HCT116 (cell line): ENCODE measurements at places on chromosomes 6 and 20.

DNA sequence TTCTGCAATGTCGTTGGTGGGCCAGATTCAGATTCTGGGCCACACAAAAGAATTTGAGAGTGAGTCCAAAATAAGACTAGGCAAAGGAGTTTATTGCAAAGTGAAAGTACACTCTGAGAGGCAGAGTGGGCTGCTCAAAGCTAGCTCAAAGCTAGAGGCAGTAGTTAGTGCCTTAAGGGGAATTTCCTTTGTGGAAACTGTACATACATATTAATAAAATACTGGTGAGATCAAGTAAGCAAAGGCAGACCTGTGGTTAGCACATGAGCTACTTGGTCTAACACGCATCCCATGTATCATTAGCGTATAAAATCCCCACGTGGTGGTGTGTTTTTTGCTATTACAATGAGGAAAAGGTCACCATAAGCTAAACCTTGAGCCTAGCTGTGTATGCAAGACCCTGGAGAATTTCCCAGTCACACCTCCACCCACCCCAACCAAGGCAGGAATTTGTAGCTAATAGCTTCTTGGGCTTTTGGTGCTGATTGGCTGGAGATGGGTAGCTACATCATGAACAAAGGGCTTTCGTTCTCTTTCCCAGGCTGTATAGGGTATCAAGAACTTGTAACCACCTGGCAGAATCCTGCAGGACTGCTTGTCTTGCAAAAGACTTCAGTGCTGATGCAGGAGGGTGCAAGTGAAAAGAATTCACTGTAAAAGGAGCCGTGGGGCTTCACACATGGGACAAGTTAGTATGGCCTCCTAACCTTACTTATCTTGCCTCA lies 14.7 kb upstream of the TRIM26 start:
- DNase-seq = no peak

DNA sequence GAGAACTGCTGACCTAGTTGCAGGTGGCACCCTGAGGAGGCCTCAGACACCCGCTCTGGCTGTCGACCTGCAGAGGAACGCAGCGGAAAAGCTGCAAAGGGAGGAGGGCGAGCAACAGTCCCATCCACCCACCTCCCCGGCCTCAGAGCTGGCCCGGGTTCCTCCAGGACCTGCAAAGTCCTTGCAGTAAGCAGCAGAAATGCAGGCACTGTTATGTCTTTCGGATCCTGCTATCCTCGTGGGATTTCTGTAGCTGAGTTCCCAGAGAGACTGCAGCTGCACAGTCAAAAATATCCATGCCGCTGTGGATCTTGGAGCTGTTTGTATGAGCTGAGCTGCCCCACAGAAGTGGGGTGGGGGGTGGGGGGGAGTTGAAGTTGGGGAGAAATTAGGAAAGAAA lies 251.3 kb downstream of the ANKRD60 start:
- DNase-seq = no peak

DNA sequence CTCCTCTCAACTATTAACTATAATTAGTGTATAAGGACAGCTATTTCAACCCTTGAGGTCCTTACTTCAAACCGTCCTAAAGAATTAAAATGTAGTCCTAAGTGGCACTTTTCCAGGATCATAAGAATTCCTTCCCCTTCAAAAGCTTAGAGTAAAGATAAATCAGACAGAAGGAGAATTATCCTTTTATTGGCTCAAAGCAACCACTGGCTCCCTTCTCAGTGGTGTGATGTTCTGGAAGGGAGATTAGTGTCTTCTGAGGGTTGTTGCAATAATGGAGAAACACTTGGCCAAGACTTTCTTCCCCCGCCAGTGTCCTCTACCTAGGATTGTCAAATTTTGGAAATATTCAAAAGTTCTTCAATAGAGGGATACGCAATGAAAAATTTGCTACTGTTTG lies 89.1 kb upstream of the PLEKHG1 start:
- DNase-seq = no peak

DNA sequence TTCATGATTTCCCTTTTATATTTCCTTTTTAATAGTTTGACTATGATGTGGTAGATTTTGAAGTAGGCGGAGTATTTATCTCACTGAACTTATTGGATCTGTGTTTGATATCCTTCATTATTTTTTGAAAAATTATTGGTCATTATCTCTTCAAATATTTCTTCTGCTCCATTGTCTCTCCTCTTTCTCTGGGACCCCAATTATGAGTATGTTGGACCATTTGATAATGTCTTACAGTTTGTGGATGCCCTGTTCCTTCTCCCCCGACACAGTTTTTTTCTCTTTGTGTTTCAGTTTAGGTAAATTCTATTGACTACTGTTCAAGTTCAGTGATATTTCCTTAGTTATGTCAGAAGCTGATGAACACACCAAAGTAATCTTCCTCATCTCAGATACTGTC lies 49.4 kb upstream of the COL10A1 start:
- DNase-seq = no peak

DNA sequence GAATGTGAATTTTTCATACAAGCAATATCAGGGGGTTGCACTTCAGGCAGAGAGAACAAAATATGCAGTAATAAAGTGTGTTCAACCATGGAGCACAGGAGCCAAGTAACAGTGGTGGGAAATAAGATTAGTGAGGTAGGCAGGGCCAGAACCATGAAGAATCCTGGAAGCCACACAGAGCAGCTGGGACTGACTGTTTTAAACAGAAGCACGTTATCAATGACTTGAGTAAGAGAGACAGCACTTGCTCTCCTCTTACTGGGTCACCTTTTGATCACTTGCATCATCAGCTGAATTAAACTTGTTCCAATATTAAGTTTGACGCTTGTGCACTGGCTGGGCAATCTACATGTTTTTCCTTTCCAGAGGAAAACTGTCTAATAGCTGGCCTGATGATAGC lies 238.5 kb downstream of the TBX18 start:
- DNase-seq = no peak

DNA sequence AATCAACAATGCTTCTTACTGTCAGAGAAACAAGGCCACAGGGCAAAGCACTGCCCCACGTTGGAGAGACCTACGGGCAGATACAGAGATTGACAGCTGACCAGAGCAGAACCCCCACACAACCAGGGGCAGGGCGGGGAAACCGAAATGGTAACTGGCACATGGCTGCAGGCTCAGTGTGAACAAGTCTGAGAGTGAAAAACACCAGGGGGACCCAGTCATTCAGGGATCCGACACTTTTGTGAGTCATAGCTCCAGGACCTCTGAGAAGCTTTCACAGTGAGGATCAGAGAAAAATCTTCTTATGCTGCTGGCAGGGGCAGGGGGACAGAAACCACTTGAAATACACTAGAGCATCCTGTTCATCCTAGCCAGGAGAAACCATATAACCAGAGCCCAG lies 254.2 kb downstream of the C6orf118 start:
- no peak for DNase-seq

DNA sequence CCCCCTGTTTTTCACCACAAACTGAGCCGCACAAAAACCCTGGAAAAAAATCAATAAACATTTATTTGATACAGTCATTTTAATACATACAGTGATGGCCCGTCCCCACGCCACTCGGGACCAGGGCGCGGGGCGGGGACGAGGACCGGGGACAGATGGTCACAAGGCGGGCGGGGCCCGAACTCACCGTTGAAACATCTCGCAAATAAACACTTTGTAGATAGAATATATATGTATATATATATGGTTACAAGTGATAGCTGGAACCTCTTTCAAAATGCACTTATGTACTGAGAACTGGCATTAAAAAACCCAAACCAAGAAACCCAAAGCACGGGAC lies 418 bp upstream of the UCKL1 start:
- no peak for DNase-seq

DNA sequence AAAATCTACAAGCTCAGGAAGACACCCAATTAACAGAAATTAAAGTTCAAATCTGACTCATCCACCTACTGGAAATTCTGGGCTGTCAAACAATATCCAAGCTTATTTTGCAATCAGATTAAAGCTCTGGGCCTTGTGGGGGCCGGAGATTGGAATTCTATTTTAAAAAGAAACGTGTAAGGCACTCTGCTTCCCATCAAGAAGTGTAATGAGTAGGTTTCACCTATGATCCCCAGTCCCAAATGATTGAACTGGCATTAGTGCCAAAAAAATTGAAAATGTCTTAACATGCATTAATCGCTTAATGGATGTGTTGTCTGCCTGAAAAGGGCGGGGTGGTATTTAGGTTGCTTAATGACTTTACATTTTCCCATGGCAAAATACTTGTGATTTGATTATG lies 542.4 kb upstream of the BTBD3 start:
- no peak for DNase-seq

DNA sequence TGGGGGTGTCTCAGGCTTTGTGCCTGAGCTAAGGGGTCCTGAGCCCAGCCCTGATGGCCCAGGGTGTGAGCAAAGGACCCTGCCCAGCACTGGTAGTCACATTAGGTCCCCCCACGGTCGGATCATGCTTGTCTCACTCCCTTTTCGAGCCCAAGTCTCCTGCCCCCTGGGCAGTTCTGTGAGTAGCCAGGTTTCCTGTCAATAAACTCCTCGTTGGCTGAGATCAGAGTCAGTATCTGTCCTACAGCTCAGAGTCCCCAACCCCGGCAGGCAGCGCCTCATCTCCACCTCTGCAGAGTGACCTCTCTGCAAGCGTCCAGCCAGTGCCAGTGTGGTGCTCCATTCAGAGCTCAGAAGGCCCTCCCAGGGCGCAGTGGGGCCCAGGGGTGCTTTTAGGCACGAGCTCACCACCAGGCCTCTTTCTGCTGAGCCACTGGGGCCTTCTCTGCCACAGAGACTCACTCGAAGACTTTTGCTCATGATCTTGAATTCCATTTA lies 93.7 kb upstream of the PMEPA1 start:
- no peak for DNase-seq

DNA sequence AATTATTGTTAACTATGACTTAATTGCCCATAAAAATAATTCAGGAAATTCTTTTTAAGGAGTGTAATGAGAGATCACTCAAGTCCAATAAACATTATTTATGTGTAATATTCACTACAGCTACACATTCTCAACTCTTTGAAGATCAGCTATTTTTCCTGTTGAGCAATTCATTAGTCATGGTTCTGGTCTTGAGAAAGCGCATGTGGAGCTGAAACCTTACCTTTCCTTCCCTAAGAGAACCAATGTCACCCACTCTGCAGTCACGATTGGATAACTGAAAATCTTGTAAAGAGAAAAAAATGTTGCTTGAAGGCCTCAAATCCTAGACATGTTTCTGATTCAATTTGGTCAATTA lies 736.9 kb upstream of the MARCKS start:
- peak; percentile 86 for DNase-seq

DNA sequence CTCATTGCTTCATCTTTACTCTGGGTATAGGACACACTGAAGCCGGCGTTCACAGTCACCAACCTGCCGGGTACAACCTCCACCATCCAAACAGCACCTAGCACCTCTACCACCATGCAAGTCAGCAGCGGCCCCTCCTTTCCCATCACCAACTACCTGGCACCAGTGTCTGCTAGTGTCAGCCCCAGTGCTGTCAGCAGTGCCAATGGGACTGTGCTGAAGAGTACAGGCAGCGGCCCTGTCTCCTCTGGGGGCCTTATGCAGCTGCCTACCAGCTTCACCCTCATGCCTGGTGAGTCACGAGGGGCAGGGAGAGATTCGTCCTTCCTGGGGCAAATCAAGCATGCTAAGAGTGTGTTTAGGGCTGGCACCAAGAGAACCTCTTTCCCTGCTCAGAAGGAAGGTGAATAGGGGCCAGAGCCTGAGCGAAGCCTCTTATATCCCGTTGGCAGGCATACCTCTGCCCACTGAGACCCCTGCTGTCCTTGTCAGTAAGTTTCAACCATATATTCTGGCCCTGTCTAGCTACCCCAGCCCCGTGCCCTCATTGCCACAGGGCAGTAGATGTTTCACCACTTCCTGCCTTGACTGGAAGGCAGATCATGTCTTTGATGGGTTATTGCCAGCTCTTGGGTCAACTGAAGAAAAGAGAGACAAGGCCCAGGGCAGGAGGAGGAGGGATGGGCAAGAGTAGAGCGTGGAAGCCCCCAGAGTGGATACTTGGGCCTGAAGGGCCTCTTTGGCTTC lies 4.8 kb downstream of the SRF start:
- no peak for DNase-seq

DNA sequence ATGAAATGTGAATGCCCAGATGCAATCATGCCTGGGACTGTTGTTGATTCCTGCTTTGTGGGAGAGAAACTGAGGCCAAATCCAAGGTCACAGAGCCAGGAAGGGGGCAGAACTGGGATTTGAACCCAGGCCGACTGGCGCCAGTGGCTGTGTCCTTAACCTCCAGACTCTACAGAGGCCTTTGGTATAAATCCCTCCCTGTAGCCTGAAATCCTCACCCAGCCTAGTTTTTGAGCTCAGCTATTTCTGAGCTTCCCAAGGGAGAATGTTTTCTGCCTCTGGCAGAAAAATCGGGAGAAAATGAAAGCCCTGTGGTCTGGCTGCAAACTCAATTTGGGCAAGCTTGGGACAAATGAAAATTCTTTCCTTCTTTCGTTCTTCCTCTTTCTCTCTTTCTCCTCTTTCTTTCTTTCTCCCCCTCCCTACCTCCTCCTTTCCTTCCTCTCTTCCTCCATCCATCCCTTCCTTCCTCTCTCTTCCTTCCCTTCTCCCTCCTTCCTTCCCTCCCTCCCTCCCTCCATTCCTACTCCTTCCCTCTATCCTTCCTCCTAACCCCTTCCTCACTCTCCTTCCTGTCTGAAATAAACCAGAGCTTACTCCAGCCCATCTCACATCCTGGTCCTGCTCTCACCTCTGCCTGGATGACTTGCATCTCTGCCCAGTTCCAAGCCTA lies 34.9 kb downstream of the SNAI1 start:
- no peak for DNase-seq

- no peak for DNase-seq
These were observed 2.9 kb downstream of the FNDC1 start for GRCh38 chr6:159172091-159172491.

- no peak for DNase-seq
These were observed 107.2 kb upstream of the SIRPA start for GRCh38 chr20:1788044-1788443.

GRCh38 chr6:75842732-75843131 lies 93.7 kb downstream of the MYO6 start:
- DNase-seq = no peak

DNA sequence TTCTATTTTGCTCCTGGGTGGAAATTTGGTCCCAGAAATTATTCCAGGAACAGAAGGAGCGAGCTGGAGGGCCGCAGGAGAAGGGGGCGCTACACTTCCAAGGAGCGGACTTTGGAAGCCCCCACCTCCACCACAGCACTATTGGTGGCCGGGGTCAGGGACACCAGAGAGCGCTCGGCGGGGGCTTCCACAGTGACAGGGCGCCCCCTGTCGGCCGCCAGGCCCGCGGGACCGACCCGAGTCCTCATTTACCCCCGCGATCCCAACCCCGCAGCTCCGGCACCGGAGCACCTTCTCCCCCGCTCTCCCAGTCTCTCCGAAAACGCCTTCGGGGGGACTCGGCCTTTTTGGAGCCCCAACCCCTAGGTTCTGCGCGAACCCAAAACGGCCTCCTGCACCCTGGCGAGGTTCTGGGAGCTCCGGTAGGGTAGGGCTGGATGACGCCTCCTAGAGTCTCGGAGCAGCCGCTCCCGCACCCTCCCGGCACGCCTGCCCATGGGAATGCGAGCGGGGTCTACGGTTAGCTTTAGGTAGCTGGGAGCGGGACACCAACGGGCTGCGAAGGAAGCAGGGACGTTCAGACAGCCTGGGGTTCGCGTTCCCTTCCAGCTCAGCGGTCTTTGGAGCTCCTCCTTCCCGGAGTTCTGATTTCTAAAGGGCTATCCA lies 2.4 kb upstream of the FOXA2 start:
- DNase-seq = no peak
